Inflammatory macrophage treated with lipopolysaccharide for 1 hour (primary cell): ENCODE measurements at places on chromosomes 1 and 21.

GRCh38 chr1:89169166-89169565 is 6.6 kb downstream of the GBP7 start:
- DNase-seq = no peak

DNA sequence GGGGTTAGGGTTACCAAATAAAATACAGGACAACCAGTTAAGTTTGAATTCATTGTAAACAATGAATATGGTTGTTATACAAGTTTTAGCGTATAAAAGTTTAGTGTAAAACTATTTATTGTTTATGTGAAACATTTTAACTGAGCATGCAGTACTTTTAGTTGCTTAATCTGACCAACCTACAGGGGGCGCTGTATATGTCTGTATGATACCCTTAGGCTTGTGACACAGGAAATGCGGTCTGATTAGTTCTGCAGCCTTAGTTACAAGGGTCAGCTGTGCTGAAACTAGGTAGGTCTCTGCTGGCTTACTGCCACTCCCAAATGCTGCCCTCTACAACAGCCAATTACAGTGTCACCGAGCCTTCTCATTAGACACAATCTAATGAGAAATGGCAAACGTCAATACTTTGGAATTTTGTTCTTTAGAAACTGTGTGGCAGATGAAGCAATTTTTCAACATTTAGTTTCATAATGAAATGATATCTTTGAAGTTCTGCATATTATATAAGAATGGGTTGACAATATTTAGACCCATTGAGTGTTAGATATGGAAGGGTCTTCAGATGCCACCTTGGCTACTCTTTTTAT is 56.2 kb downstream of the NTNG1 start:
- peak; percentile 6 for DNase-seq

- DNase-seq = no peak
These were observed 4.6 kb upstream of the NKAIN1 start for GRCh38 chr1:31244326-31244725.

DNA sequence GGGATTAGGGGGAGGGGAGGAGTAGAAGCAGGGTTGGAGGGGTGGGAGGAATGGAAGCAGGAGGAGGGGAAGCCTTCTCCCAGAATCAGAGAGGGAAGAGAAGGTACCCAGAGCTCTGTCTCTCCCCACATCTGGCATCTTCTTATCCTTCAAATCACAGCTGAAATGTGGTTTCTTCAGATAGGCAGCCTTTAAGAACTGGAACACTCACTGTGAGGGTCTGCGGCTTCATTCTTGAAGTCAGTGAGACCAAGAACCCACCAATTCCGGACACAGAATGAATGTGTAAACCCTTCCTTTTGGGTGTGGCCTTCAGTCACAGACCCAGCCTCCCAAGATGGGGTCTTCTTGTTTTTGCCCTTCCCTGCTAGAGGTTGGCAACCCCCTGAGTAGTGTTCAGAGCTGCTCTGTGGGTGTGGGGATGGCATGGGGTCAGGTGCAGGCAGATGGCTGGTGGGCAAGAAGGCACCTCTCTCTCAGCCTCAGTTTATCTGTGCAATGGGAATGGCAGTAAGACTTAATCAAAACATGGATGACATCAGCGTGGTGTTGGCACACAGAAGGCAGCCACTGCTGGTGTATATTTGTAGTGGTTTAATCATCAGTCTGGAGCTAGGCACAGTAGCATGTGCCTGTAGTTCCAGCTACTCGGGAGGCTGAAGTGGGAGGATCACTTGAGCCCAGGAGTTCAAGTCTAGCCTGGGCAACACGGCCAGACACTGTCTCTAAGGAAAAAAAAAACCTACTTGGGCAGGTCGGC is 7.2 kb downstream of the FAAH start:
- no peak for DNase-seq

- DNase-seq = no peak
These were observed 53.7 kb upstream of the DNAJC6 start for GRCh38 chr1:65255656-65256050.

GRCh38 chr1:20470194-20470593 is 15.8 kb downstream of the CAMK2N1 start:
- DNase-seq = no peak

DNA sequence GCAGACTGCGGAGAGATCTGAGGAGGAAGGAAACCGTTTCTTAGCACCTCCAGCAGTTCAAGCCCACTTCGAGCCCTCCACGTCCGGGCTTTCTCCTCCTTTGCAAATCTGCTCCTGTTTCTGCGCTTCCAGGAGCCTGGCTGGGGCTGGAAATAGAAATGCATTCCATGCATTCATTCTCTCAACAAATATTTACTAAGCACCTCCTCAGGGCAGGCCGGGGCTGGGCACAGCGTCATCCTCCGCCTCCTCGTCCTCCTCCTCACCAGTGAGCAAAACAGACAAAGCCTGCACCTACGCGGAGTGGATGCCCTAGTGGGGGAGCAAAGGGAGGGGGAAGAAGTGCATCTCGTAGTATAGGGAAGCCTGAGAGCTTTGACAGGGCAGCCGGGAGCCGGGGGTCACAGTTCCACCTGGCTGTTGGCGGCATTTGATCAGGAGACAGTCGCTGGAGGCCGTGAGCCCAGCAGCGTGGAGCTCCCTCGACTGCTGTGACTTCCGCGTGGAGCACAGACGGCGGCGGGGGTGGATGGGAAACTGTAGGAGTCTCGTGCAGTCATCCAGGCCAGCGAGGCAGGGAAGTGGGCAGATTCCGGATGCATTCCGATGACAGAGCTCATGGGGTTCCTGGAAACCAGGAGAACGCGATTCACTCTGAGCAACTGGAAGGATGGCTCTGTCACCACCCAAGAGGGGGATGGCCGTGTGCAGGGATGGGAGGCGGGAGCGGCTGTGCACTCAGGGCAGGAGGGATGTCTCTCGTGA is 93.5 kb downstream of the SIK1 start:
- DNase-seq = peak; percentile 81

DNA sequence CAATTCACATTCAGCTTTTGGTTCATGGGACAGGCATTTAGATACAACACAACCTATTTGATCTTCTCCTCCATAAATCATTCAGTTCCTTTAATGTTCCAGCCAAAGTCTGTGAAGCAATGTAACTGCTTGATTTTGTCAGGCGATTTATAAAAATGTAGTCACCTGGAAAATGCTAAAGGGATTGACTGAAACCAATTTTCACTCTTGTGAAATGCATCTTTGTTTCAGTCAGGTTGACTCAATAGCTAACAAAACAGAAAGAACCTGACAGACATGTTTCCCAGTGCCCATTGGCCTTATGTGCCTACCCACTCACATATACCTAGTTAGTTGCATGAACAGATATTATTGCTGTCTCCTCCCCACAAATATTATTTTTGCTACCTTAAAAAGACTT is 335.7 kb downstream of the CHRM3 start:
- no peak for DNase-seq

DNA sequence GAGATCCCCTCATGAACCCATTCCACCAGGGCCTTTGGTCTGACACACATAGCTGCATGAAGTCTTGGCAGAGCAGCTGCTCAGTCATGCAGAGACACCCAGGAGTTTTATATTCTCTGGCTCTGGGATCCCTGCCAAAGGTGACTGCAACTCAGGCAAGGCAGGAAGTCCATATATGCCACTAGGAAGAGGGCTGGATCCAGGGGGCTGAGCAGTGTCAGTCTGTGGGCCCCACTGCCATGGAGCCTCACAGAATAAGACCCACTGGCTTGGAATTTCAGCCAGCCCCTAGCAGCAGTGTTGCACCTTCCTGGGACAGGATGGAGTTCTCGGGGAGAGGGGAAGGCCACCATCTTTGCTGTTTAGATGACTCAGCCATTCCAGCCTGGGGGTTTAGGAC is 199.7 kb downstream of the TBX15 start:
- DNase-seq = no peak

DNA sequence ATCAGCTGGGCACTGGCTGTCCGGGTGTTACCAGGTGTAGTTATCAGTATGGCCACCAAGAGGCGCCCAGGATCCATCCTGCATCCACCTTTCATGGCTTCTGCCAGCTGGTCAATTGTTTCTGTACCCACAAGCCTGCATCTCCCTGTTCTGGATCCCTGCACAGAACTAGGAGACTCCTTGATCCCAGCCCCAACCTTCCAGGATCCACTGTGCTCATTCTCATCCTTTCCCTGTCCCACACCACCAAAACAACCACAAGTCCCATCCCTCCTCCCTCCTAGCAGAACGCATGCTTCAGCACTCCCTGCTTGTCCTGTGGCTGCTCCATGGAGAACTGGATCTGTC is 27.2 kb upstream of the FOXE3 start:
- DNase-seq = peak; percentile 35

DNA sequence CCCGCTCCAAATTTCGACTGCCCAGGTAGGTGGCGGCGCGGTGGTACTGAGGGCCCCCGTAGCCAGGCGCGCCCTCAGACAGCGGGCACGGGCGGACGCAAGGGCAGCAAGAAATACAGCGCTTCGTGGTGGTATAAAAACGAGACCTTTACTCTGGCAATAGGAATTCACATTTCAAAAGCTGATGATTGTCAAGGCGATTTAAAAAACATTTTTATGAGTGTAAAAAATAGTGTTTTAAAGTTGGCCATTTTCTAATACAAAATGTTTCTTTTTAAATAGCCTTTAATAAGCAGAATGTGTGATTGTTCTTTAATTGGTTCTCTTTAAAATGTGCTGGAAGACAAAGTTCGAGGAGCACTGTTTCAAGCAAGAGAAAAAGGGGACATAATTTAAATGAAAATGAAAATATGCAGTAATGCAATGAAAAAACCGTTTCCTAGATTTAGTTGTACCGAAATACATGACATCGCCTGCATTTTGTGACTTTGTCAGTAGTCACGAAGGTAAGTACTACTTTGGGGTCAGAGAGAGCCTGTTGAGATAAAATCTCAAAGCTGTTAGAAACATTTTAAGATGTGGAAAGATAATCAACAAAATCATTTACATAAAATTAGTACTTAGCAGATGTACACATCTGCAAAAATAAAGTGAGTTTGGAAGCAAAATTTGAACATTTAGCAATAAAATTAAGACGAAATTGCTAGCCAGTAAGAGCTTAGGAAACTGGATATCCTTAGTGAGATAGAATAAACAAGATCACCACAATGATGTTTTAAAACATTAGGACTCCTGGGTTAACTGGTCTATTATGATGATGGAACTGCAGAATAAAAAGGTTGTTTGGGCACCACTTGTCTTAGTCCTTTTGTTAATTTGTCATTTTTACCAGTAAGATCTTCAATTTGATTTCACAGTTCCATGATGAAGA is 1.1 kb upstream of the PSMG1 start:
- no peak for DNase-seq

GRCh38 chr1:228510803-228511413 is 23.7 kb downstream of the RNF187 start:
- DNase-seq = no peak
